ENCODE measurements at places on chromosomes 4 and X. TPM values are rescaled to one million over a fixed set of nuclear protein-coding genes. Genes with fewer than 3 reads are reported as not detected.

DNA sequence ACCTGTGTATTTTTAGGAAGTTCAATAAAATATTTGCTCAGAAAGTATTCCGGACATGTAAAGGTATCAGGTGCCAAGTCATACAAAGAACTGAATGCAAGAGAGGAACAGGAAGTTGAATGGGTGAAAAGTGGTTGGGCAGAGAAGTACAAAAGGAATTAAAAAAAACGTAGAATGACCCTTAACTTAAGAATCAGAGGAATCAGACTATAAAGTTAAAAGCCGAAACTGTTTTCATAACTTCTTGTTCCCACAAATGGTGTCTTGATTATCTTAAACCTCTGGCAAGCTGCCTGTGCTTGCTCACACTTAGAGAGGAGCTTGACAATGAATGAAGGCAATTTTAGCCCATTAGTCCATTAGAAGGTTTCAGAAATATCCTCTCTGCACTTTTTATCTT lies 81.6 kb upstream of the HHIP start:
- DNase-seq = no peak

DNA sequence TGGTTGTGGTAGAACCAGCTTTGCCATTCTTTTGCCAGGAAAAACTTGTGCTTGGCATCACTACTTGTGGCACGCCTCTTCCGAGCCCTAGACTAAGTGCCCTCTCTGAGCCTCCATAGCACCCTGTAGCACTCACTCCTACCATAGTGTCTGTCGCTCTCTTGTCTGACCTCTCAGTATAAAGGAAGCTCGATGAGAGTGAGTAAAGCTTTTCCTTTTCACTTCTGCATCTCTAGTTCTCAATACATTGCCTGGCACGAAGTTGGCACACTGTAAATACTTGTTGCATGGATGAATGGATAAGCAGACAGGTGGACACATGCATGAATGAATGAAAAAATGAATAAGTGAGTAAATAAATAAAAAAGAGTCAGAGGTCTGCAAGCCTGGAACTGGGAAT lies 48.3 kb downstream of the TLR10 start:
- DNase-seq = no peak

GRCh38 chrX:34562006-34562405 lies 95.1 kb downstream of the TMEM47 start:
- DNase-seq = no peak

DNA sequence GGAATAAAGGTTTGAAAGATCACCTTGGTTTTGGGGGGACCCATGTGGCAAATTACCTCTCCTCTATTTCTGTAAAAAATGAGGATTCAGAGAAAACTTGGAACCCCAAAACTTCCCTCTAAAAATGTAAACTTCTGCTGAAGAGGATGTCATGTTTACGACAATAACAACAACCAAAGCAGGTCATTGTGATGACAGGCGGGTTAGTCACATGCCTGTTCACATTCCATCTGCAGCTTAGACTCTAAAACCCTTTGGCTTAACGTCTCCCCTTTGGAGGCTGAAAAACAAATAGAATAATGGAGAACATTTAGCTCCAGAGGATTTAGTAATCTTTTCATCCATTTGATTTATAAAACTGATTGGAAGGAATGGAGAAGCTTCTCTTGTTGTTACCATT lies 75.0 kb upstream of the FAM9C start:
- DNase-seq = no peak

Gene PAGE5
- not detected for total RNA-seq

Gene ZNF718
- total RNA-seq = 19.5 TPM

- DNase-seq = no peak
These were observed 47.3 kb upstream of the SCML1 start for GRCh38 chrX:17689971-17690409.

- DNase-seq = no peak
These were observed 52.0 kb upstream of the HS3ST1 start for GRCh38 chr4:11480683-11481082.

- no peak for DNase-seq
These were observed 146.2 kb upstream of the HHIP start for GRCh38 chr4:144499777-144500176.

DNA sequence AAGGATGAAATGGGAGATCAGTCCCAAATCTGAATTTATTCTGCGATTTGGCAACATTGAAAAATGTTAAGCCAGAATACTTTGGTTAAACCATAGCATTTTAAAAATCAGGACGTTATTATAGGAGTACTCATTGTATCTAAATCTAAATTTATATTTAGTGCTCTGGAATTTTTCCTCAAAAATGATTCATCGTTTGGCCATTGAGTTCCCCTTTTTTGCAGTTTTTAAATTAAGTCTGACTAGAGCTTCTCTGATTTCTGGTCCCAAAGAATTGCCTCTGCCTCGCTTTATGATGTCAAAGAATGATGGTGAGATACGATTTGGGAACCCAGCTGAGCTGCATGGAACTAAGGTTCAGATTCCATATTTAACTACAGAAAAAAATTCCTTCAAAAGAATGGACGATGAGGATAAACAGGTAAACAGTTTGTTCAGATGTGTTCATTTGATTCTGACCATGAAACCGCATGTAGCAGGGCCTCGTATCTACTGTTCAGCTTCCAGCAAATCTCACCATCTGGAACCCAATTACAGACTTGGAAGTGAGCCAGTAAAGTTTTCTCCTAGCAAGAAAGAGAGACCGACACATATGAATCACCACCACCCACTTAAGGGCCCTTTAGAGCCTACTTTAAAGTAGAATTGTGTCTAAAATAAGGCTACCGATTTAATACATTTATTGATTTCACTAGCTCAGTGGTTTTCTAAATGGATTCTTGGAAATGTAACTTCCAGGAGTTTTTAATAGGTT lies 75.6 kb downstream of the REPS2 start:
- DNase-seq = no peak

DNA sequence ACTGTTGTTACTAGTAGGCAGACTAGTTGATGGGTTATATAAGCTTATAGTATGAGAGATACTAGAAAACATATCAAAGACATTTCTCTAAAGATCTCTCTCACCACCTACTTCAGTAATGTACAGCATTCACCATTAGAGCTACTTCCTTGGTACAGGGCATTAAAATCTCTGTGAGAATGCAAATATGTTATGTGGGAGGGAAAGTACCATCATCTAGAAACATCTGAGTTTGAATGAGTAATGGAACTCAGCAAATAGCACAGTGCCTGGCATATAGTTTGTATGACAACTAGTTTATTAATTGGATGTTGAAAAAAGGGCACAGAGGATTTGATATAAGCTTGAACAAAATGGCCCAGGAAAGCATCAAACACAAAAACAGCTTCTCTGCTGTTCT lies 211.1 kb downstream of the GLUD2 start:
- DNase-seq = no peak

DNA sequence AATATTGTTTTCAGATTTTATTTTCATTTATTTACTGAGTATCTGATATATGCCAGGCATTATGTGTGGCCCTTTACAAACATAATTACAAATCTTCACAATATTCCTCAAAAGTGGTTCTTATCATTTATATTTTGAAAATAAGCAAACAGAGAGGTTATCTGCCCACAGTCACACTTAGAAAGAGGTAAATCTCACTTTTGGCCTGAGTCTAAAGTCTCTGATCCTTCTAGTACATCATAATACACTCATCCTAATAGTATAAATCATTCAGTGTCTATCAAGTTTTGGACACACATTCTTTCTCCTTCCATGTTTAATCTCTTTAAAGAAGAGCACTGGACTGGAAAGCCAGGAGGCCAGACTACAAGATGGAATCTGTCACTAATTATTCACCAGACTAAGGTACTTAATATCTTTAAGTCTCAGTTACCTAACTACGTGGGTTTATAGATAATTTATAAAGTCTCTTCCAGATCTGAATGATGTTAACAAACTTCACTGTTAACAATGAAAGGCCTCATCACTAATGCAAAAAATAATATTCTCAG lies 281.3 kb downstream of the PPP3CA start:
- DNase-seq = no peak

DNA sequence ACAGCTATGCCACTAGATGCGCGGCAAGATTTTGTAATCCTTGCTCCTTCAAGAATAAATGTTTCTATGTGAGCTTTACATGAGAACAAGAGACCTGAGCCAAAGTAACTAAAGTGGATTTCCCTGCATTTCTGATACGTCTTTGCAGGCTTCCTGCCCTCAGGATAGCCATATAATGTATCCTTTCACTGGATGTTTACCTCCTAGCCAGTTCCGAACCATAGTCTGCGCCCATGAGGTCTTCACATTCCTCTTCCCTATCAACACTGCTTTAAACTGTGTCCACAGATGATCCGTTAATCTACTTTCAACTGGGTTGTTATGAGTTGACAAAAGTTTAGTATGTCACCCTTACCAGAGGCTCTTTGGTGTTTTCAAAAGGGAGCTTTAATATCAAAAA lies 1889.1 kb upstream of the AGA start:
- no peak for DNase-seq

DNA sequence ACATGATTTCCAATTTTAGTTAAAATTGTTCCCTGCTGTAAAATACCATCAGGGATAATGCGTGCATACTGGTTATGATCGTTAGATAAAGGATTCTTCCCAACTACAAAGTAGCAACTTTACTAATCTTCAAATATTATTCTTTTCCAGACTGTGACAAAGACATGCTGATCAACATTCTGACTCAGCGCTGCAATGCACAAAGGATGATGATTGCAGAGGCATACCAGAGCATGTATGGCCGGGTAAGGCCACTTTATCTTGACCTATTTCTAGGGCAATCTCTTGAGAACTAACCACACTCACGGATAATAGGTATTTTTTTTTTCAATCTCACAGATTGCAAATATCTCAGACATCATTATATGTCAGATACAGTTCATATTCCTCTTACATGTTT lies 47.0 kb downstream of the ANXA10 start:
- no peak for DNase-seq

DNA sequence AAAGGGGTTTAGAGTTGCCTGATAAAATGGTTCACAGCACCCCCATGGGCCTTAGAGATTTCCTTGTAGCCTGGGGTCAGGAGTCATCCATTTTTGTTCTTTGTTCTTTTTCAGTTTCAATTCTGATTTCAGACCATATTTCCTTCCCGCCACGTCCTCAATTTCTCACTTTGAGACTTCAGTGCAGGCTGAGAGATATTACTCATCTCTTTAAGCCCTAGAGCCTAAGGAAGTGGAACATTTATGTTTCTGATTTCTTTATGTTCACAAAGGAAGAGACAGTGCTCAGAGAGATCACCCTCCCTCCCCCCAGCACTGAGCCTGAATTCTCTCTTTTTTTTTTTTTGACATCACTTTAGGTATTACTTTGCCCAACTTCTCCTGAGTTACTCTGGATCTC lies 56.3 kb downstream of the MSN start:
- DNase-seq = no peak

GRCh38 chr4:27005905-27006590 lies 145.4 kb downstream of the STIM2 start:
- DNase-seq = no peak

- DNase-seq = no peak
These were observed 969.5 kb downstream of the PCDH18 start for GRCh38 chr4:136562834-136563233.

Gene RHOXF1
- not detected for total RNA-seq

- DNase-seq = no peak
These were observed 148.3 kb downstream of the CPEB2 start for GRCh38 chr4:15150631-15151030.

- DNase-seq = no peak
These were observed 3.4 kb downstream of the MAML3 start for GRCh38 chr4:140150636-140150885.

GRCh38 chrX:17372052-17372451 lies 2.9 kb upstream of the NHS start:
- DNase-seq = no peak

DNA sequence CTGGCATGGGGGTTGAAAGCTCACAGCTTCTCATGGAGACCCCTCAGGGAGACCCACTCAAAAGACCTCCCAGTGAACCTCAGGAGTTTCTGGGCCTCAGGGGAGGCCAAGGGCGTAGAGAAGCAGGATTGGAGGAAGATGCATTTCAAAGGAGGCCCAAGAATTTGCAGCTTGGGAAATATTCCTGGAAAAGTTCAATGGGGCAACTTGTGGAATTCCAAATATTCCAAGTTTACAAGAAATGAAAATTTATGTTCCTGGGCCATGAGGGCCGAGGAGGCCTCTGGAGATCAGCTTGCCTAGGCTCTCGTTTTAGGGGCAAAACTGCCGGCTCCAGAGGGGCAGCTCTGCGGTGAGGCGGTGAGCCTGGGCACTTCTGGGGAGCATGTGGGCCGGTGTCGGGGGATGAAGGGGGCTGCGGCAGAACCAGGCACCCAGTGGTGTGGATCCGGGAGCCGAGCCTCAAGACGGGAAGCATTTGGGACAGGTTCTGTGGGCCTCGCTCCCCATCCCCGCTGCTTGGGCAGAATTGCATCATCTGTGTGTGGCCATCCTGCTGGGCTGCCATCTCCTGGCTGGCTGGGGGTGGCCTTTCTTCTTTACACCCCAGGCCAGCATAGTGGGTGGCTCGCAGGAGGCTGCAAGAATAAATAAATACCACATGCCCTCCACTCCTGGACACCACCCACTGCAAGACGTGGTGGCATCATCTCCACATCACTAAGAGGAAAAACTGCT lies 54.6 kb upstream of the GPR78 start:
- DNase-seq = no peak

DNA sequence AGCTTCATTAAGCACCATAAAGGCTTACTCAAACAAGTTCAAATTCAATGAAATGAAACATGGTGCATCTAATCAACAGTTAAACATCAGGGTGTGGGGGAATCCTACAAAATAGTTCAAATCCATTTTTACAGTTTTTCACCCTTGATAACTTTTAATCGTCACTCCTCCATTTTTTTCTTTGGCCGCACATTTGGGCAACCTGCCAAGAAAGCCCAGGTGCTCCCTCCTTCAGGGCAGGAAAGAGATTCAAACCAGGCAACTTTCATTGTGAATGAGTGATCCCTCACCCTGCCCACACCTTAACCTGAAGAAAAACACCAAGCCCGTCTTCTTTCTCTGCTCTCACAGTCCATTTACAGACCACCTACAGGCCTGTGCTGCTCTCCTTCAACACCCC lies 24.9 kb downstream of the TRIM61 start:
- DNase-seq = no peak

DNA sequence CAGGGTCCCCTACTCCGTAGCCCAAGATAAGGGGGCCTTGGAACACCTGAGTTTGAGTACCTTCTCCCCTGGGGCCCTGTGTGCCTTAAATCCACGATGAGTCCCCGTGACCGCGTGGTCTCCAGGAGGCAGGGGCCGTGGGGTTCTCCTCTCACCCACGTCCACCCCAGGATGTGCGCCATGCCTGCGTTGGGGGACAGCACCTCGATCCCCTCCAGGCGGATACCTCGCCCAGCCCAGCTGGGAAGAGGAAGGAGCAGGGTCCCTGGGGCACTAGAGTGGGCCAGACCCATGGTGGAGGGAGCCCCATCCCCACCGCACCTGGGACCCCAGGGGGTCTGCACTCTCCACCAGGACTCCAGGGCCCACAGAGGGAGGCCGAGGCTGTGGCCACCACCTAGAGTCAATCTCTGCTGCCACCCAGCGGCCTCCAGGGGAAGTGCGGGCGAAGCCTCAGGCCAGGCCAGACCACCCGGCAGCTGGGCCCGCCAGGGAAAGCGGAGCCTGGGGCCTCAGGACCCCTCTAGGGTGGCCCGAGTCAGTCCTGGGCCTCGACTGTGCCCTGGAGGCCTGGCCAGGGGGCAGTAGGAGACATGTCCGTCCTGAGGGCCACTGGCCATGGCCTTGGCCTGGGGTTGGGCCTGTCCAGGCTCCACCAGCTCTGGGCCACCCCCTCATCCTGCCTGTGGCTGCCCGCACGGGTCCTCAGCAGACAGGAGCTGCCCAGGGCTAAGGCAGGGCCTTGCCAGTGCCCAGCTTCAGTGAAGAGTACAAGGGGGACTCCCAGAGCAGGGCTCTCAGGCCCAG lies 55.0 kb downstream of the FAM53A start:
- no peak for DNase-seq

Gene REST
- 70.2 TPM for total RNA-seq

Gene MGARP
- 2.8 TPM for total RNA-seq

Gene ARMCX4
- total RNA-seq = 15.4 TPM

Measured in H1 (cell line).